ENCODE measurements at places on chromosomes 2 and 18.

DNA sequence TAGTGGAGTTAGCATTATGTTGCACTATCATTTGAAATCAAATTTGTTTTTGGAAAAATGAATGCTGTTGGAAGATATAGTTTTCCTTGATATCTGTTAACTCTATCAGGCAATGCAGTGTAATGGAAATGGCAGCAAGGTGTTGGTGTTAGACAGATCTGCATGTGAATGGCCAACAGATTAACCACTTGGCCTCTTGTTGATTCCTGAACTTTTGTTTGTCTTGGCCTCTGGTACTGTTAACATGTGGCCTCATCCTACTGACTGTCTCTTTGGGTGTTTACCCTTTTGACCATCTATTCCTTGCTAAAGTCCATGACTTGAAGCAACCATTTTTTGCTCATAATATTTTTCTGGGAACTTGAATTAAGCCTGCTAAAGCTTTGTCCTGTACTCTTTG is 110.2 kb upstream of the CDH2 start:
- DNase-seq, result no peak

DNA sequence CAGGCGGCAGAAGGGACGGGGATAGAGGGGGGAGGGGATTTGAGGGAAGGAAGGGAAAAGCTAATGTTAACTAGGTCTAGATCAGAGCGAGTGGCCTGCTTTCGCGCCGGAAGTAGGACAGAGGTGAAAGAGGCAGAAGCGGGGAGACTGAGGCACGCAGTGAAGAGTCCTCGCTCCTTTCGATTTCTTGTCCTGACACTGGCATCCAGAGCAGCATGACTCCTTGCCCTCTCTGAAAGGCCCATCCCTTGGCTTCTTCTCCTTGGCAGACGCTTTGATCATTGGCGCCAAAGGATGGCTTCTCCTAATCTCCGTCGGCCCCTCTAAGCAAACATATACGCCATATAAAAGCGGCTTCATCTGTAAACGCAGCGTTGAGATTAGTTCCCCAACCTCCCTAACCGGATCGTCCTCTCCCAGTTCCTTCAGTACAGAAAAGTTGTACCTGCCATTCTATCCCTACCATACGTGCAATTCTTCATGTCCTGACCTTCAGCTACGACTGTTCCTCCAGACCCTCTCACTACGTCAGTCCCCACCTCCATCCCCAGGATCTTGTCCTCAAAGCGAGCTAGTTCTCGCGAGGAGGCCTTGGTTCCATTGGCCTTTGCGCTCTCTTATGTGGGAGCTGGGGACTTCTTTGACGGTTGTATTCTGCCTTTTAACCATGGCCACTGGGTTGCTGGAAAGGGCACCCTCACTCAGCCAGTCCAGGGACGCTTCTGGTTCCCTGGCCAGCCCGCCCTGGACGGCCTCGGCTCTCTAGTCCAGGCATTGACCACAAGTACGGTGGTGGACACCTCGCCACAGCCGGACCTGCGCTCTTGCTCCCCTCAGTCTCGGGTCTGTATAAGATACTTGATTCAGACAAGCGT is 857 bp upstream of the NEUROD1 start:
- no peak for DNase-seq

DNA sequence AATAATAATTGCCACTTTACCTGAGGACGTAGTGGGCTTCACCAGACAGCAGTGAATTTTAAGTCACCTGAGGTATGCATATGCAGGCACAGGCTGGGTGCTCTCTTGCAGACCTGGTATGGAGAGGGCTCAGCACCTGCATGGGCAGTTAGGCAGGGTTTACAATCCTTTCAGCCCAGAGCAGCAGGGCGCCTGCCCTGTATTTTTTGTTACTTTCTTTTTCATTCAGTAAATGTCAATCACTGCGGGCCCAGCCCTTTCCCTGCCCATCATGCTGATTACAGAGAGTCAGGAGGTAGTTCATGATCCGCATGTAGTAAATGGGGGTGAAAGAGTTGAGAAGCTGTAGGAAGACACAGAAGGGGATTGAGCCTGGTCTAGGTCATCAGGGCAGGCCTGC is 147.0 kb upstream of the ALPP start:
- no peak for DNase-seq

- peak; percentile 28 for DNase-seq
Observed at GRCh38 chr2:134919341-134920210, 954 bp downstream of the CCNT2 start.

GRCh38 chr2:112794131-112794733 is 9.9 kb upstream of the IL1A start:
- no peak for DNase-seq

GRCh38 chr2:103289105-103289725 is 527.4 kb downstream of the TMEM182 start:
- no peak for DNase-seq

DNA sequence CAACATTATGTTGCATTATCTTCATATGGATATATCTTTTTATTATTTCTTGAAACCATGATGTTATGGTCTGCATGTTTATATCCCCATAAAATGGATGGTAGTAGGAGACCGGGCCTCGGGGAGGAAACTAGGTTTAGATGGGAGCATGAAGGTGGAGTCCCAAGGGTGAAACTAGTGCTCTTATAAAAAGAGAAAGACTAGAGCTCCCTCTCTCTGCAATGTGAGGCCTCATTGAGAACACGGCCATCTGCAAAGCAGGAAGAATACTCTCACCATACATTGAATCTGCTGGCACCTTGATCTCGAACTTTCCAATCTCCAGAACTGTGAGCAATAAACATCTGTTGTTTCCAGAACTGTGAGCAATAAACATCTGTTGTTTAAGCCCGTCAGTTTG is 64.0 kb downstream of the NXPH2 start:
- DNase-seq, result no peak

DNA sequence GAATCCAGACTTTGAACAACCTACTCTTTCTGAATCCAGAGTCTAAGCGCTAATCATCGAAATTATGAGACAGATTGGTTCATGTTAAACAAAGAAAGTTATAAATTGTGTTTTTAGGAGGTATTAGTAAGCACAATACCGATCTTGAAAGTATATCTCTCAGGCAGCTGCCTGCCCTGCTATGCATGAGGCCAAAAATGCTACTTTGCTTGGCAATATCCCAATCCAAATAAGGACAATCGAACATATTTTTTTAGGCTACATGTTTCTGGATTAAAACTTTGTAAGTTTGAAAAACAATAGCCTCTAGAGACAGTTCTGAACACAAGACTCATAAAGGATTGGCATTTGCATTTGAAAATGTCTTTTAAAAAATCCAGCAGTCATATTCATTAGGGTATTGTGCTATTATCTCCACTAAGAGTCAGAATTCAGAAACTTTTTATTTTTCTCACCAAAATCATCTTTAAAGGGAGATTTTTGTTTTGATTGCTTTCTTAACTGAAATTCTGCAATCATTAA is 167.1 kb downstream of the PDE1A start:
- no peak for DNase-seq

GRCh38 chr2:53701221-53701620 is 66.4 kb upstream of the CHAC2 start:
- DNase-seq, result no peak

GRCh38 chr2:120456867-120457266 is 110.9 kb downstream of the INHBB start:
- no peak for DNase-seq

DNA sequence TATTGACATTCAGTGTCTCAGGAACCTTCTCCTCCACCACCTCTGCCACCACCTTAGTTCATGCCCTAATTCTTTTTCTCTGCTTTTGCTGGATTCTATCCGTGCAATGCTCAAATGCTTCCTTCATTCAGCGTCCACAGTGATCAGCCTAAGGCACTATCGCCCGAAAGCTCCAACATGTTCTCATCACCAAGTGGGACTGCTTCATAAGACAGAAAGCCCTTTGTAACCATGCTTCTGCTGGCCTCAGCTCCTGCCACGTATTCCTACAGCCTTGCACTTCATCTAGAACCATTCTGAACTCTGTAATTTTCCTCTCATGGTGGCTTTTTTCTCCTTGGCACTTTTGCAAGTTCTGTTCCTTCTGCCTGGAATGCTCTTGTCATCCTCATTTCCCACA is 222.9 kb downstream of the HNMT start:
- no peak for DNase-seq

GRCh38 chr2:238107525-238108422 is 7.6 kb downstream of the ESPNL start:
- DNase-seq, result no peak

DNA sequence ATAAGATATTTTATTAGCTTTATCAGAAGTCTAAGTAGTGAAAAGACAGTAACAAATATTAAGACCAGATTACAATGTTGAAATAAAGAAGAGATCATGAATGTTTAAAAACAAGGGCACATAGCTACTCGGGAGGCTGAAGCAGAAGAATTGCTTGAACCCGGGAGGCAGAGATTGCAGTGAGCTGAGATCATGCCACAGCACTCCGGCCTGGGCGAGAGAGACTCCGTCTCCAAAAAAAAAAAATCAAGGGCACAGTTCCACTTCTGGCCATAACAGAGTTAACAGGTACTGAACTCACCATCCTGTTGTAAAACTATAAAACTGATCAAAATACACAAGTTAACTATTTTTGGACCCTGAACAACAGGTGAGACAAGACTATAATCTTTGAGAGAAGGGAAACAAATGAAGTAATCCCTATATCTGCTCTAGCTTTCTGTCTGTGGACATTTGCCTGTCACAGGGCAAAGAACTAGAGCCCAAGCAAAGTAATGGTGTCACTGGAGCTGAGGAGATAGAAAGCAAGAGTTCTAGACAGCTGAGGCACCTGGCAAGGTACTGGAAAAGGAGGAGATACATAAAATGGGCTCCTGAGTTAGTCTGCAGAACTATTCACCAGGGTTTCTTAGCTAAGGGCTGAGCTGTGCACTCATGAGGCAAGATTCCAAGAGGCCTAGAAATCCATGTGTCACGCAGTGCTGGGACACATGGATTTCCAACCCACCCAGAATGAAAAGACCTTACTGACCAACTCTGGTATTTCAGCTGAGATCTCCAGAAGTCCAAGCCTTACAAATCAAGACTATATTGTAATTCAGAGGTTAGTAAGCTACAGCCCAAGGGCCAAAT is 15.2 kb downstream of the MMADHC start:
- DNase-seq, result no peak

- no peak for DNase-seq
Observed at GRCh38 chr18:59052965-59053820, 86.5 kb upstream of the SEC11C start.

DNA sequence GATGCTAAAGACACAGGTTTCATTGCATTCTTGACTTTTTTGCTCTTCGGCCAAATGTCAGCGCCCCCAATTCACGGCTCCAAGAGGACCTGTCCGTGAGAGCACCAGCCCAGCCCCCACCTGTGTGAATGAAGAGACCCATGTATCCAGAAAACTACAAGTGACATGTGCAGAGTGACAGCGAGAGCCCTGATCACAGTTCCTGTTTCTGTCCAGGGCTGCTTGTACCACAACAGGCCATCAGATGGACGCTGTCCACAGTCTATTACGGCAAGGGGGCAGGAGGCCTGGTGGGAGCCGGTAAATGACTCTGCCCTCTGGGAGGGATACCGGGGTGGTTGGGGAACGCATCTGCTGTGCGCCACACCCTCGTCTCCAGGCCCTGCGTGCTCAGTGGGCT is 520.9 kb upstream of the ID2 start:
- no peak for DNase-seq

DNA sequence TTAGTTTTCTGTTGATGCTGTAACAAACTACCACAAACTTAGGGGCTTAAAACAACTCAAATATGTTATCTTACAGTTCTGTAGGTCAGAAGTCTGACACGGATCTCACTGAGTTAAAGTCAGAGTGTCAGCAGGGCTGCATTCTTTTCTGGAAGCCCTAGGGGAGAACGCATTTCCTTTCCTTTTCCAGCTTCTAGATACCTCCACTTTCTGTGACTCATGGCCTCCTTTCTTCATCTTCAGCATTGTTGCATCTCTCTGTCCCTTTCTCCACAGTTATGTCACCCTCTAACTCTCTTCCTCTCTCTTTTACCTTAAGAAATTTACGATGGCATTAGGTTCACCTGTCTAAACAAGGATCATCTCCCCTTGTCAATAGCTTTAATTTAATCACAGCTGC is 13.3 kb upstream of the PPP4R1 start:
- DNase-seq, result no peak

- DNase-seq, result no peak
Observed at GRCh38 chr2:235917506-235917905, 250.7 kb downstream of the GBX2 start.

- no peak for DNase-seq
Observed at GRCh38 chr2:85411405-85411748, 1.2 kb upstream of the CAPG start.

DNA sequence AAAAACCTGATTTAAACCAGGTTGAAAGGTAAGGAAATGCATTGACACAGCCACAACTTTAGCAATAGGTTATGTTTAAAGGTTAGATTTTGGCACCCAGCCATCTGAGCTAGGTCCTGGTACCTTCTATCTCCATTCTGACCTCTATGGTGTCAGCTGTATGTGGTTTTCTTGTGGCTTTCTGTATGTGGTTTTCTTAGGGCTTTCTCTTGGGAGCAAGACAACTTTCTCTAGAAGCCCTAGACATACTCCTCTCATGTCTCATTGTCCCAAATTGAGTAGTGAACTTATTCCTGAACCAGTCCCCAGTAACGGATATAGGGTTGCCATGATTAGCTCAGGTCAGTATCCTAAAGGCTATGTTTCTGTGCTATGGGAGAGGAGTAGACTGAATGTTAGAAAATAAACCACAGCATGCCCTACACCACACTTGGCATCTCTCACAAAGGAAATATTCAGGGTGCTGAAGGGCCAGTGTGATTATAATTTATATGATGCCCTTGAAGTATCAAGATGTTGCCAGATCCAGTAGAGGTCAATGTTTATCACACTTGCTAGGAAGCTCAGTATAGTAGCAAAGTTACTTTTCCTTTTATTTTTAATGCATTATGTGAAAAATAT is 176.1 kb downstream of the CAPN13 start:
- DNase-seq, result no peak

DNA sequence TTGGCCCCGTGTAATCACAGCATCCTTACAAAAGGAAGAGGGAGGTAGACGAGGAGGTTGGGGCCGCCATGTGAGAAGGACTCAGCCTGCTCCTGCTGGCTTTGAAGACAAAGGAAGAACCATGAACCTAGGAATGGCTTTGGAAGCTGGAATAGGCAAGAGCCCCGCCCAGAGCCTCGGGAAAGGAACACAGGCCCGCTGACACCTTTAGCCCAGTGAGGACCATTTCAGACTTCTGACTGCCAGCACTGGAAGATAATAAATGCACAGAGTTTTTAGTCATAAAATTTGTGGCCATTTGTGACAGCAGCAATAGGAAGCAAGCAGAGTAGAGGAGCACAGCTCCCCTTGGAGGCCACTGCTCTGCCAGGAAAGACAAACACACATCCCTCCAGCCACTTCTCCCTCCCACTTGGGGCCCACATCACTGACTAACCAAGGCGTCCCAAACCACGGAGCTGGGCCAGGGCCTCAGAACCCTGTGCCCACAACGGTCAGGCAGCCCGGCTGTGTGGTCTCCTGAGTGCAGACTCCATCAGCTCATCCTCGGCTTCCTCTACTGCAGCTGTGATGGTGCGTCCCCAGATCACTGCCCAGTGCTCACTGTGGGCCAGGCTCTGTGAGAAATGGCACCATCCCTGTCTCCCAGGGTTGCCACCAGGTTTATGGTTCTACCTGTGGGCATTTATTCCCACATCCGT is 39.7 kb downstream of the TFCP2L1 start:
- DNase-seq, result no peak

Data from stimulated activated CD4-positive, alpha-beta T cell treated with anti-CD3 and anti-CD28 coated beads, Interleukin-1b, Interleukin-23, amount 100 ng/mL, for 1 hour (primary cell).